Activated naive CD8-positive, alpha-beta T cell treated with anti-CD3 and anti-CD28 coated beads, Interleukin-2, amount 50 U/mL, for 16 hours (primary cell): ENCODE measurements at places on chromosomes 4 and X.
A peak's percentile ranks its signal among the peaks of the same experiment; 100 is the strongest.

GRCh38 chr4:158807691-158808090 is 38.9 kb downstream of the FNIP2 start:
- no peak for DNase-seq

GRCh38 chr4:68592673-68593072 is 16.6 kb upstream of the UGT2B17 start:
- no peak for DNase-seq

DNA sequence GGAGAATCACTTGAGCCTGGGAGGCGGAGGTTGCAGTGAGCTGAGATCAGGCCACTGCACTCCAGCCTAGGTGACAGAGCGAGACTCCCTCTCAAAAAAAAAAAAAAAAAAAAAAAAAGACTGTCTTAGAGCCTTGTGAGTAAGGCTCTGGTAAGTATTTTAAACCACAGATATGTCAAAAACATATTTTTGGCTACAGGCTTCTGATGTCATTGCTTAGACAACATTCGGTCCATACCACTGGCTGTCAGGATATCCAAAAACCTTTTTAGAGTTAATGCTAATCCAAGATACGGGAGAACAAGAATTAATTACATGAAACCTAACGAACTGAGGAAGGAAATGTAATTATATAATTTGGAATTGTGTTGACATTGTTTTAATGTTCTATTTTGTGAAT is 999.5 kb upstream of the PABPC4L start:
- no peak for DNase-seq

- peak; percentile 56 for DNase-seq
These were observed at the start of gene TIMP1 for GRCh38 chrX:47581731-47582647. TIMP1 (plus strand) TSS chrX:47582436; CDS start chrX:47583416, 980 bp downstream.

- no peak for DNase-seq
These were observed 81.0 kb downstream of the PCDH18 start for GRCh38 chr4:137451172-137451825.

DNA sequence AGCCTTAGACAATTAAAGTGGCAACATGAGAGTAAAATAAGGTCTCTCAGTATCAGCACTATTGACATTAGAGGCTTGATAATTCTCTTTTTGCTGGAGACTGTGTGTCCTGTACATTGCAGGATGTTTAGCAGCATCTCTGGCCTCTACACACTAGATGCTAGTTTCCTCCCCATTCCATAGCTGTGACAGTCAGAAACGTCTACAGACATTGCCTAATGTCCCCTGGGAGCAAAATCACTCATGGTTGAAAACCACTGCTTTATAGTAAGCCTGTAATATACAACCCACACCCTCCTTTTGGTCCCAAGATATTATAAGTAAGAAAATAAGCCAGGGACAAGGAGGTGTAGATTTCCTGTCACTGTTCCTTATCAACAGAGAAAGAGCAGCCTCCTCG is 166.0 kb downstream of the FRMPD4 start:
- no peak for DNase-seq

DNA sequence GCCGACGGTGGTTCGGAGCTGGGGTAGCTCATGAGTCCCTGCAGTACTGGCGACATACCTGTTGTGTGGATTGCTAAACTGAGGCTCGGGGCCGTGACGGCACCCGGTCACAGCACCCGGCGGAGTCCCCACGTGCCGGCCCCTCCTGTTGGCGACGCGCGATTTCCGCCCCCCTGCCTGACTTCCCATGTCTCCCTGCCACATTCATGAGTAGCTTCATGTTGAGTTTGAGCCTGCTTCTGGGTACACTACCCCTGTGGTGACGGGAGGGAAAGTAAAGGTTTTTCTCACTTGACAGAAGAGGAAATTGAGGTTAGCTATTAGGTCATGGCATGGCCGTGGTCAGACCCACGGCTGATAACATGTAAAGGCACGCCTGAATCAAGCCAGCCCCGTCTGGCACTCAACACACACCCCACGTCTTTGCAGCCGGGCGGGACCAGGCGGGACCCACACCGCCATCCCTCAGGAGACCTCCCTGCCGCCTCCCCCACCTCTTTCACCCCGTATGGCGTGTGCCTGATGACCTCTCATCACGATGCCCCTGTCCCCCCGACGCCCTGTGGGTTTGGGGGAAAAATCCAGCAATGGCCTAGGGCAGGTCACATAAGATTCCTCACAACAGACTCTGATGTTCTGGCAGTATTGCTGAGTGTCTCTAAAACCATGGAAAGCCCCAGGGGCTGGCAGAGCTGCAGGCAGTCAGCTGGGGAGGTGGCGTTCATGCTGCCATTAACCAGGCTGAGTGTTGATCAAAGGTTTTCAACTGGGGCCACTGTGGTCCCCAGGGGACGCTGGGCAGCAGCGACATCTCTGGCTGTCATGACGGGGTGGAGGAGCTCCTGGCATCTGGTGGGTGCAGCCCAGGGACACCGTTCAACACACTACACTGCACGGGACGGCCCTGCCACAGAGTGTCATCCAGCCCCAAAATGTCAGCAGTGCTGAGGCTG is 29.2 kb downstream of the P2RY8 start:
- DNase-seq, result no peak

DNA sequence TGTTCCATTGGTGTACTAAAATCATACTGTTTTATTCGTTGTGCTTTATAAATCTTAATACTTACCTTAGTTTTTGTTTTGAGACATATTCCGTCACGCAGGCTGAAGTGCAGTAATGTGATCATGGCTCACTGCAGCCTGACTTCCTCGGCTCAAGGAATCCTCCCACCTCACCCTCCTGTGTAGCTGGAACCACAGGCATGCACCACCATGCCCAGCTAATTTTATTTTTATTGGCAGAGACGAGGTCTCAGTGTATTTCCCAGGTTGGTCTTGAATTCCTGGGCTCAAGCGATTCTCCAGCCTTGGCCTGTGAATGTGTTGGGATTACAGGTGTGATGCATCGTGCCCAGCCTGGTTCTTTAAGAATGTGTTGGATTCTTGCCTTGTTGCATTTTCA is 24.4 kb upstream of the DCK start:
- DNase-seq, result no peak

GRCh38 chrX:101407167-101407747 is 468 bp downstream of the GLA start:
- no peak for DNase-seq

GRCh38 chr4:164501074-164501473 is 252.9 kb upstream of the SMIM31 start:
- no peak for DNase-seq

DNA sequence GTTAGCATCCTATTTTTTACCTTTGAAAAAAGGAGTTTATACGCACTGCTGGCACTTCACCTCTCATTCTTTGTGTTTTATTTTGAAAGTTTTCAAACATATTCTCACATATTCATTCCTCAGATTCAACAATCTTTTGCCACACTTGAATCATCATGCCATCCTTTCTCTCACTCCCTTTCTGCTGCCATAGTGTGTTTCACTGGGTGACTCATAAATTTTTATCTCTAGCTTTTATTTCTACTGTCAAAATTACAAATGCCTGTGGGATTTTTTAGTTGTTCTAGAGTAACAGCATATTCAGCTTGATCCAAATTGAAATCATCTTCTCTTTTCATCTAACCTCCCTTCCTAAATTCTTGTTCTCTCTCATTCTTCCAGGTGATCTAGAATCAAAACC is 28.0 kb downstream of the MFSD8 start:
- no peak for DNase-seq

- DNase-seq, result no peak
These were observed 70.4 kb downstream of the FGFBP1 start for GRCh38 chr4:15868111-15868510.

- DNase-seq, result no peak
These were observed 220.2 kb upstream of the MAD2L1 start for GRCh38 chr4:120286813-120287212.
